ENCODE measurements at places on chromosomes 16 and 17.
A peak's percentile ranks its signal among the peaks of the same experiment; 100 is the strongest.

GRCh38 chr17:50080827-50081226, 14.3 kb upstream of the PDK2 start:
- H3K4me1 ChIP-seq = no peaks in the 10 kb centered on the region
- H3K36me3 ChIP-seq = peaks cover 10% of the 10 kb centered on the region
- DNase-seq = no peak
- no peak overlapping the region for H3K27ac ChIP-seq
- H3K27me3 ChIP-seq = no peaks in the 10 kb centered on the region
- no peak overlapping the region for H3K4me3 ChIP-seq

- peaks cover 30% of the 10 kb centered on the region for H3K36me3 ChIP-seq
- H3K4me3 ChIP-seq = peak overlapping the region; percentile 95
- H3K4me1 ChIP-seq = peaks cover 65% of the 10 kb centered on the region
- H3K27me3 ChIP-seq = no peaks in the 10 kb centered on the region
- no peak for DNase-seq
These were observed 1.1 kb downstream of the KSR1 start for GRCh38 chr17:27457360-27457715.

GRCh38 chr17:56894859-56895455, 18.9 kb downstream of the TRIM25 start:
- DNase-seq = peak; percentile 7
- no peak overlapping the region for H3K4me3 ChIP-seq
- H3K27me3 ChIP-seq = no peaks in the 10 kb centered on the region
- H3K27ac ChIP-seq = peak overlapping the region; percentile 60

DNA sequence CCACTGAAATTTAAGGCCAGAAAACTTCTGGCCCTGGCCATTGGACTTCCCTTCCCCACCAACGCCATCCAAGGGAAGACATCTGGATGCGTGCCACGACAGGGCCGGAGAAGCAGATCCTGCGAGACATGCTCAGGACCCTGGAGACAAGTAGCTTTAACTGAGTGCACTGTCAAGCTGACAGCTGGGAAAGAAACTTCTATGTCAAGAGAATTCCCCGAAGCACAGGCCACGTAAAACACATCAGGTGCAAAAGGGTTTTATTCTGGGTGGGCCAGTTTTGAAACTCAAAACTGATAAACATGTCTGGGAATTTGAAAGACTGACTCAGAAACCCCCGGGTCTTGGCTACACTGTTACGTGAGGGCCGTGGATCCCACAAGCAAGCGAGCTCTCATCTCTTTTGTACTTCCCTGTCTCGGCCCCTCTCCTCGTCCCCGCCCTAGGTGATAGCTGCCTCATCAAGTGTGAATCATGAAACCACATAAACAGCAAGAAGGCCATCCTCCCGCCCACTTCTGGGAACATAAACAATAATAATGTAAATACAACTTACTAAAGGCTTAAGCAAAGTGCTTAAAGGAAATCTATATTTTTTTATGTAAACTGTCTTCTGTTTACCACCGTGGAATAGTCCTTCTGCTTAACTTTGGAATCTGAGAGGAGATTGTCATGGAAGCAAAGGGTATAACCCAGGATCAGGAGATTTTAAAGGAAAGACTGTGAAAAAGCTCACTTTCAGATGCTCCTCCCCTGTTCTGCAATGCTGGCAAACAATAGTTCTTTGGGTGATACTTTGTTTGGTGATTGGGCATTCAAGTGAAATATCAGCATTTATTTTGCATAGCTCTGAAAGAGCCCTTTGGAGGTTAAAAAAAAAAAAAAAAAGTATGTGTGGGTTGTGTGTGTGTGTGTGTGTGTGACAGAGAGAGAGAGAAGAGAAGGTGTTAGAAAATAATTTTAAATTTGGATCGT, 406.0 kb upstream of the MAF start:
- H3K4me1 ChIP-seq = no peaks in the 10 kb centered on the region
- no peak overlapping the region for H3K4me3 ChIP-seq
- DNase-seq = no peak
- H3K27ac ChIP-seq = no peak overlapping the region

DNA sequence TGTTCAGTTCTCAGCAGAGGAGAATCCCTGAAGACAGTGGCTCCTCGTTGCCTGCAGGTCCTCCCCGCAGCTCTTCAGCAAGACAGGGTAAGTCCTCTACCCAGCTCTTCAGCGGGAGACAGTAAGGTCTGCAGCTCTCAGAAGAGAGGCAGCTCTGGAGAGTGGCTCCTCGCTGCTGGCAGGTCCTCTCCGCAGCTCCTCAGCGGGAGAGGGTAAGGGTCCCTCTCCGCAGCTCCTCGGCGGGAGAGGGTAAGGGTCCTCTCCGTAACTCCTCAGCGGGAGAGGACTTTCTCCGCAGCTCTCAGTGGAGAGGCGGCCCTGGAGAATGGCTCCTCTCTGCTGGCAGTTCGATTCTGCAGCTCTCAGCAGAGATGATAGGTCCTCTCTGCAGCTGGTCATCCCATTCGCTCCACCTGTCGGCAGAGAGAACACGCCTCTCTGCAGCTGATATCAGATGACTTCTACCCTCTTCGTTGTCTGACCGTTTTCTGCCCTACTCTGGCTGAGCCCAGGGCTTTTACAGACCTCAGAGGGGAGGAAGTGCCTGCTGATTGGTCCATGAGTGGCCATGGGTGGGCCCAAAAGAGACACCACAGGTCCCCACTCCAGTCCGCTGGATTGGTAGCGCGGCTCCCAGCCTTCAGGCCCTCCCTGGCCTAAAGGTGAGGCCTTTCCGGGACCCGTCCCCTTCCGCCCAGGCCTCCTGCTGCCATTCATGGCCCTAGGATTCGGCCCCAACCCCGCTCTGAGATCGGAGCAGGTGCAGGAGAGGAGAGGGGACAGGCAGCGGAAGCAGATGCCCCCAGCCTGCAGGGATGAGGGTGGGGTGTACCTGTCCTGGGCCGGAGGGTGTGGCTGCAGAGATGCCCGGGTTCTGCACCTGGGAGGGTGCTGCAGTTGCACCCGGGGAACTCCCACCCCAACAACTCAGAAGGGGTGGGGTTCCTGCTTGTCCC, 11.9 kb upstream of the SHCBP1 start:
- no peak overlapping the region for H3K27ac ChIP-seq
- H3K4me1 ChIP-seq = no peaks in the 10 kb centered on the region
- no peak for DNase-seq
- no peak overlapping the region for H3K4me3 ChIP-seq

DNA sequence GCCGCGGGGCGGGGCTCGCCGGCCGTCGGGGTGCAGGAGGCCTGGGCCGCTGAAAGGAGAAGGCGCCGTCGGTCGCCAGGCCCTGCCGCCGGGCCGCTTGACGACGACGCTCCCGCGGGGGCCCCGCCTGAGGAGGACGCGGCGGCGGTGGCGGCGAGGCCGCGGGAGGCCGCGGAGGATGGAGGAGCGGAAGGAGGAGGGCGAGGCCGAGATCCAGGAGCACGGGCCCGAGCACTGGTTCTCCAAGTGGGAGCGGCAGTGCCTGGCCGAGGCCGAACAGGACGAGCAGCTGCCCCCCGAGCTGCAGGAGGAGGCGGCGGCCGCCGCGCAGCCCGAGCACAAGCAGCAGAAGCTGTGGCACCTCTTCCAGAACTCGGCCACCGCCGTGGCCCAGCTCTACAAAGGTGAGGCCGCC, 430 bp downstream of the HAPSTR1 start:
- H3K36me3 ChIP-seq = peaks cover 45% of the 10 kb centered on the region
- peak; percentile 76 for DNase-seq
- peak overlapping the region; percentile 80 for H3K27ac ChIP-seq
- H3K27me3 ChIP-seq = no peaks in the 10 kb centered on the region
- H3K4me1 ChIP-seq = peaks cover 37% of the 10 kb centered on the region

DNA sequence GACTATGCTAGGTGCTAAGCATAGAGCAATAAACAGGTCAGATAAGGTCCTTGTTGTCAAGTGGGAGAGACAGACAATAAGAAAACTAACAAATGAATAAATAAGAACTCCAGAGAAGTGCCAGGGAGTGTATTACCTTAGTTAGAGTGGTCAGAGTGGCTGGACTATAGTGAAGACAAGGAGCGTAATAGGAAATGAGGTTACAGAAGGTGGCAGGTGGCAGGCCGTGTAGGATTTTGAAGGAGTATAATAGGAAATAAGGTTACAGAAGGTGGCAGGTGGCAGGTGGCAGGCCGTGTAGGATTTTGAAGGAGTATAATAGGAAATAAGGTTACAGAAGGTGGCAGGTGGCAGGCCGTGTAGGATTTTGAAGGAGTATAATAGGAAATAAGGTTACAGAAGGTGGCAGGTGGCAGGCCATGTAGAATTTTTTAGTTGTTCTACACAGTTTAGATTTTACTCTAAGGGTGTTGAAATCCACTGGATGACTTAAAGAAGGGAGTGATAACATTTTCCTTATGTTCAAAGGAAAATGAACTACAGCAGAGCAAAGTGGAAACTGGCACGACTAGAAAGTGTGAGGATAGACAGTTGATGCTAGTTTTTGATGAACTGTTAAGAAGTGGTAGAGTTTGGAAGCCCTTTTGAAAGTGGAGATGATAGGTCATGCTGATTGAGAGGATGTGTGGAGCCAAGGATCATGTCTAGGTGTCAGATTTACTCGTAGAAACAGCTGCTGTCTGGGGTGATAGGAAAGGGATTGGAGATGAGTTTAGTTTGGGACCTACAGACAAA, 3.6 kb upstream of the KRTAP3-1 start:
- H3K36me3 ChIP-seq = no peaks in the 10 kb centered on the region
- peaks cover 3% of the 10 kb centered on the region for H3K27me3 ChIP-seq
- H3K4me1 ChIP-seq = no peaks in the 10 kb centered on the region
- no peak overlapping the region for H3K4me3 ChIP-seq
- no peak for DNase-seq

GRCh38 chr17:9322326-9322725, 253.3 kb downstream of the STX8 start:
- peaks cover 12% of the 10 kb centered on the region for H3K36me3 ChIP-seq
- no peaks in the 10 kb centered on the region for H3K27me3 ChIP-seq
- H3K4me3 ChIP-seq = no peak overlapping the region
- DNase-seq = no peak
- H3K4me1 ChIP-seq = no peaks in the 10 kb centered on the region

- no peak for DNase-seq
- peaks cover 2% of the 10 kb centered on the region for H3K27me3 ChIP-seq
- no peak overlapping the region for H3K27ac ChIP-seq
These were observed 40.2 kb upstream of the SMPD3 start for GRCh38 chr16:68488554-68488953.

GRCh38 chr17:61568219-61569072, 22.6 kb downstream of the NACA2 start:
- H3K4me1 ChIP-seq = peaks cover 4% of the 10 kb centered on the region
- no peak for DNase-seq
- H3K27ac ChIP-seq = no peak overlapping the region
- H3K4me3 ChIP-seq = no peak overlapping the region

- H3K27me3 ChIP-seq = no peaks in the 10 kb centered on the region
- H3K4me1 ChIP-seq = peaks cover 14% of the 10 kb centered on the region
- DNase-seq = no peak
- H3K27ac ChIP-seq = no peak overlapping the region
These were observed 6.4 kb downstream of the PER1 start for GRCh38 chr17:8145811-8146210.

- H3K27me3 ChIP-seq = no peaks in the 10 kb centered on the region
- peak overlapping the region; percentile 82 for H3K27ac ChIP-seq
- H3K4me1 ChIP-seq = peaks cover 45% of the 10 kb centered on the region
- DNase-seq = peak; percentile 50
- no peak overlapping the region for H3K4me3 ChIP-seq
- peaks cover 5% of the 10 kb centered on the region for H3K36me3 ChIP-seq
These were observed 12.6 kb upstream of the ARHGAP17 start for GRCh38 chr16:25027781-25028180.

DNA sequence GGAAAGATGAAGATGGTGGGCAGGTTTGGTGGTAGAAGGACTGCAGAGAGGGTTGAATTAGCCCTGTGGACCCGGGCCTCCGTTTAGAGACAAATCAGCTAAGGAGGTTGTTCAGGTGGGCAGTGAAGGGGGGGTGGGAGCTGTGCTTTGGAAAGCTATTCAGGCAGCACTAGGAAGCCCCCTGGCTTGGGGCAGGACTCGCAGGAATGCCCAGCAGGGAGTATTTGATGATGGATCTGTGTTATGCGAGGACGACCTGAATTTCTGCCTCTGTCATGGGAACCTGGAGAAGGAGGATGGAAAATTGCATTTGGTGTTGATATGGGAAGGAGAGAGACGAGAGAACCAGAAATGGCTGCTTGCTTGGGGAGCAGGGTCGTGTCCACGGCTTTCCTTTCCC, 3.5 kb downstream of the SPDYE4 start:
- DNase-seq = no peak
- H3K4me1 ChIP-seq = no peaks in the 10 kb centered on the region
- H3K36me3 ChIP-seq = no peaks in the 10 kb centered on the region
- no peak overlapping the region for H3K27ac ChIP-seq
- H3K4me3 ChIP-seq = no peak overlapping the region
- peaks cover 15% of the 10 kb centered on the region for H3K27me3 ChIP-seq

GRCh38 chr17:40341808-40342503, 22.6 kb downstream of the GJD3 start:
- DNase-seq = no peak
- H3K27me3 ChIP-seq = no peaks in the 10 kb centered on the region
- peaks cover 76% of the 10 kb centered on the region for H3K4me1 ChIP-seq
- peaks cover 41% of the 10 kb centered on the region for H3K36me3 ChIP-seq

DNA sequence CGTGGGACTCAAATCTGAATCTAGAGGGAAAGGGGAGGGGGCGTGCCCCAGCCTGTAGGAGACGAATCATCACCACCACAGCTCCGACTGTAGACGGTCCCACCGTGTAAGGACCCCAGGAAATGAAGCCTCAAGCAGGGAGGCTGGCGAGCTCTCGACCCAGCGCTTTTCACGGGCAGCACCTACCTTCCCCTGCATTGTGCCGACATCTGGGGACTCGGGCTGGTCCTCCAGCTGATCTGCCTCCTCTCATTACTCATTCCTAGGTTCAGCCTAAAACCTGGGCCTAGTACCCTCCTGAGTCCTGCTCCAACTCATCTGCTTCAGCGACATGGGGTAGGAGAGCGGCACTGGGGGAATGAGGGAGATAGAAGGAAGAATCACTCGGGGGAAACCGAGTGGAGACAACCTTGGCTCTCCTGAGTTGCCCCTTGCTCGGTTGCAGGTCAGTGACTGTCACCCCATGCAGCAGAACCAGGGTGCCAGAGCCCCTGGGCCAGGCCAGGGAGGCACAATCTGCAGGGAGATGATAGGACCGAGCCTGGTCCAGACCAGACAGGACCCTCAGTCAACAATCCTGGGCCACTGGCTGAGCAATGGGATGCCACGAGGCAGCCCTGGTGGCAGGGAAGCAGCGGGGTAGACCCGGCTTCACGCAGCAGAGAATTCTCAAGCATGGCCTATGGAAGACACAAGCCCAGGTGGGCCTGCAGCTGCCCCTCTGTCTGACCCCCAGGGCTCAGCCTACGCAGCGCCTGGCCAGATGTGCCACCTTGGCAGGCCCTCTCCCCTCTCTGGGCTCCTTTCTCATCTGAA, 833 bp upstream of the BCAR1 start:
- peaks cover 12% of the 10 kb centered on the region for H3K4me1 ChIP-seq
- H3K27me3 ChIP-seq = peaks cover 50% of the 10 kb centered on the region
- no peak overlapping the region for H3K27ac ChIP-seq
- H3K36me3 ChIP-seq = no peaks in the 10 kb centered on the region

- H3K27ac ChIP-seq = no peak overlapping the region
- no peaks in the 10 kb centered on the region for H3K36me3 ChIP-seq
- H3K27me3 ChIP-seq = peaks cover 25% of the 10 kb centered on the region
- DNase-seq = no peak
- no peaks in the 10 kb centered on the region for H3K4me1 ChIP-seq
- no peak overlapping the region for H3K4me3 ChIP-seq
These were observed 221.6 kb upstream of the DYNLRB2 start for GRCh38 chr16:80319181-80319580.

Data from activated T-cell treated with anti-CD3 and anti-CD28 coated beads, Interleukin-2, amount 50 U/mL, for 24 hours (primary cell).